ENCODE measurements at places on chromosomes 6 and 20.

DNA sequence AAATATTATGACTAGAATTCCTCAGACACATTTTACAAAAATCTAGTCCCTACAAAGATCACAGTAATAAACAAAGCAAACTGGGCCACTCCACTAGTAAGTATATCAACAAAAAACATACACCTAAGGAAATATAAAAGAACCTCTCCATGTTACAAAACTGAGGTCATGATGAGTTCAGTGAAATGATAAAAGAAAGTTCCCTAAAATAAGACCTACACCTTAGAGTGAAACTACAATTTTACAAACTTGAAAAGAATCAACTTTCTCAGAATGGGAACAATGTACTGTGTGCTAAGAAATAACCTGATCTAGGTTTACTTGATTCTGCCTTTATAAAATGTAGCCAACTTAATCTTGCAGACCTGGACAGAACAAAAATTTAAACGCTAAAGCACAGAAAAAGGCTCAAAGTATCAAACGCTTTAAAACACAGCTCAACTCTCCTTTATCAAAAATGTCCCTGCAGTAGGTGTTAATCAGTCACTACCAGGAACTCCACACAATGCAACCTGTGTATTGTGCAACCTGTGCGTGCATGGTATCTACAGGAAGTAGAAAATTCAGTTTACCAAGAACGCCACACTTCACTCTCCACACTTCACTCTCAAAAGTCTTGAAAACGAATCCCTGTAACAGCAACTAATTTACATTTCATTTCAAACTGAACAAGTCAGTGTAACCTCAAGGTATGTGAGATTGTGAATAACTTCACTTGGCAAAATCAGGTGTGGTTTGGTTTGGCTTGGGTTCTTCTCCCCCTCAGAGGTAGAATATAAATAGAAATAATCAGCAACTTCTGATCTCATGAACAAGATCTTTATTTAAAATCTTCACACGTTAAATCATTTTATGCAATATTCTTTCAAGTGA lies 1.8 kb downstream of the RALGAPA2 start:
- DNase-seq = no peak

- DNase-seq = no peak
These were observed 230.3 kb downstream of the TFAP2A start for GRCh38 chr6:10184371-10185227.

DNA sequence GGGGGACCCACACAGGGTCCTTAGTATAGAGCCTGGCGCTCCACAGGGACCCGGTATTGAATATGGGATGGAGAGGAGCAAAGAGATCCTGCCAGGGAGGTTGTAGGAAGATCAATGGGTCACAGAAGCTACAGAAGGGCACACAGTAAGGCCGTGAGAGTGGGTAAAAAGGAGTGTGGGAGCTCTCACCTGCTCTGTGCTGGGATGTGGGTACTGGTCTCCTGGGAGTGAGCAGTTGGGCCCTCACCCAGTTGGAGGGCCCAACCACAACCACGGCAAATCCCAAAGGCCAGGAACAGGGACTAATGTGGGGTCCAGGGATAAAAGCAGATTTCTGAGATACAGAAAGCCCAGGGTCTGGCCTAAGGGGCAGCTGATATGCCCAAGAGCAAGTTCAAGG lies 73.4 kb upstream of the RNF24 start:
- no peak for DNase-seq

DNA sequence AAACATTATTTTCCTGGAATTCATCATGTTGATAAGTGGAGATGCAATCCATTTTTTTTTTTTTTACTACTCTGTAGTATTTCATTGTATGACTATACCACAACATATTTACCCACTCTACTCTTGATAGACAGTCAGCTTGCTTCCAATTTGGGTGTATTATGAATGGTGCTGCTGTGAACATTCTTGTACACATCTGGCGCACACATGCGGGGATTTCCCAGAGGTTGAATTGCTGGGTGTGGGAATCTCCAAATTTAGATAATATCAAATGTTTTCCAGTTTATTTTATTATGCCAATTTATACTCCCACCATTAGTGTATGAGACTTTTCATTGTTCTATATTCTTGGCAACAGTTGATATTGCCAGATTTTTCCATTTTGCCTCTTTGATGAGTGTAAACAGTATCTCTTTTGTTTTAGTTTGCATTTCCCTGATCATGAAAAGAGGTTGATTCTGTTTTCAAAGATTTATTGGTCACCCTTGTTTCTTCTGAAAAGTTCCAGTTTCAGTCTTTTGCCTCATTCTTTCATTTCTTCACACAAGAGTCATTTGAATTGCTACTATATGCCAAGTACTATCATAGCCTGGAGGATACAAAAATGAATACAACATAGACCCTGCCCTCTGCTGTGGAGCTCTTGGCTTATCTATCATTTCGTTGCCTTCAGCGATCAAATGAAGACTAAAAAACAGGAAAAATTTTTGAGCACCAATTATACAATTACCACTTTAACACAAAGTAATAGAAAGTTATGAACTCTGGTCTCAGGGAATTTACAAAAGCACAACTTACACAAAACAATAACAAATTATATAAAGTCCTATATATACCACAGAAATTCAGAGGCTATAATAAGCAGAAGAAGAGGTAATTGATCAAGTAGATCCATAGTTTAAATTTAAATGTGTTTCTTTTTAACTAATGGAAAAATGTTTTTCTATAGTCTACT lies 17.1 kb upstream of the NCOA7 start:
- no peak for DNase-seq

DNA sequence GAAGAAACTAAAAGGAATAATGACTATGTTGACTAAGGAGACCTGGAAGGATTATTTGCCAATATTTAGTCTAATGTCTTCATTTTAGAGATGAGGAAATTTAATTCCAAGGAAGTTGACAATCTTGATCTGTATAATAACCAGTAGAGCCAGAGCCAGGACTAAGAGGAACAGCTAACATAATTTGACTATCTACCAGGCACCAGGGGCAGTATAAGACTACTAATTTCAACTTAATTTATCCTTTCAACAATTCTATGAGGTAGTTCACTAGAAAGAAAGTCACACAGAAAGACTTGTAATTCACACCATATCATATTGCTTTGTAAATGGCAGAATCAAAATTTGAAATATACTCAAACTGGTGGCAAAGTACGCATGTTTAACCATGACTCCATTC lies 273.0 kb upstream of the STXBP5 start:
- DNase-seq = no peak
